Stimulated activated CD4-positive, alpha-beta T cell treated with anti-CD3 and anti-CD28 coated beads, Interleukin-2, amount 100 ng/mL, for 24 hours (primary cell): ENCODE measurements at places on chromosomes 4 and X.

GRCh38 chr4:65014078-65014477 is 604.8 kb upstream of the TECRL start:
- DNase-seq = no peak

GRCh38 chr4:186861317-186861716 is 137.7 kb upstream of the FAT1 start:
- DNase-seq = no peak

- no peak for DNase-seq
Observed at GRCh38 chr4:150962245-150962644, 52.8 kb downstream of the LRBA start.

DNA sequence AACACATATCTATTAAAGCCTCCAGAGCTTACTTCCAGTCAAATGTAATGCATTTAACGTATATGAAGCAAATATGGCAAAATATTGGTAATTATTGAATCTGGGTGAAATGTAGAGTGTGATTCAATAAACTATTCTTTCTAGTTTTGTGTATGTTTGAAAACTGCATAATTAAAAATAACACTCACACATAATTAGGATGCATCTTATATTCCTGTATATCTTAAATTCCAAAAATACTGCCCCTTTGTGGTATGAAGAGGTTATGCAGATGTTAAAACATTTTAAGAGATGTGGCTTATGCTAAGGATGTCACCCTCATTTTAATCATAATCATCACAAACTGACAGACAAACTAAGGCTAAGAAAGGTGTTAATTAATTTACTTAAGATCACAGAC is 182.9 kb downstream of the COX18 start:
- no peak for DNase-seq

DNA sequence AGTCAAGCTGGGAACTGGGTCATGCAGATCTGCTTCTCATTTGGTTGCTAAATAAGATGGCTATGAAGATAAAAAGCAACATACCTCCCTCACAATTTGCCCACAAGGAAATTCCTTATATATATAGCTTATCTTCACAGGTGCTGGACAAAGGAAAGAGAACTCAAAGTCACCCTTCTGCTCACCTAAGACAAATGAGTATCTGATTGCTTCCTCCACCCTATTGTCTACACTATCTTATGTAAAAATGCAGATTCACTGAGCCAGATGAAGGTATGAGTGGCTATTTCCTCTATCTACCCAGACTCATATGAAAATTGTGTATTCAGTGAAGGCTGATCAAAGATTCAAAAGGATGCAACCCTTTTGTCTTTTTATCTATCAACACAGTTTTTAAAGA is 50.8 kb downstream of the CHM start:
- DNase-seq = no peak

GRCh38 chr4:74206088-74206825 is 48.3 kb downstream of the MTHFD2L start:
- DNase-seq = no peak

DNA sequence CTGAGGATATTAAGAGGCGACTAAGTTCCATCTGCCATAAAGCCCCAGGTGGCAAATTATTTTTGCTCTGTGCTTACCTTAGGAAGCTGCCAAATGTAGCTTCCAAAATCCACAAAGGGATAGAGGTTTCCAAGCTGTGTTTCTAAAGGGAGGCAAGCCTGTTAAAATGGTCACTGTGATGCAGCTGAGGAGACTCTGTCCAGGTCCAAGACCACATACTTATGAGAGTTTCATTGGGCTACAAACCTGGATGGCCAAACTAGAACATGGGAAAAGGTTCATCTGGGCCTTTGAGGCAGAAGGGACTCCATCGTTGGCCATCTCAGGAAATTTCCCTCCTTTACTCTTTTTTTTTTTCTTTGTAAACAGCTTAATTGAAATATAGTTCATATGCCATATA is 306.9 kb upstream of the FGF13 start:
- DNase-seq = no peak

DNA sequence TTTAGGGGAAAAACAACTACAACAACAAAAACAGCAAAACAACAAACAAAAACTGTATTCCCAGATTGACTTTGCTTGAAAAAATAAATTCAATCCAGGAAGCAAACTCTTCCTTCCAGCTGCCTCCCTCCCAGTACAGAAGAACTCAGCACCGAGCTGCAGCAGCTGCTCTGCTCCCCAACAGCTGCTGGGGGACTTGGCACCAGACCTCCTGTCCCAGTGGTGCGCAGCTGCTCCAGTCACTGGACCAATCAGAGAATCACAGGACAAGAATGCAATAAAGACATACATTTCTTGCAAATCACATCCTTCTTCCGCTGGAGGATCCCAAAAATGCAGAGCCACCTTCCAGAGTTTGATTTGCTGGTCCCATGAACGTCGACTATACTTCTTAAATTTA is 11.8 kb upstream of the FAM53A start:
- no peak for DNase-seq
